ENCODE measurements at places on chromosomes 1 and 21. TPM values are rescaled to one million over a fixed set of nuclear protein-coding genes. Genes with fewer than 3 reads are reported as not detected.

Gene CALML6
- not detected for total RNA-seq

Gene CD1D
- 2.3 TPM for total RNA-seq

Gene DUSP12
- total RNA-seq = 37.9 TPM

Gene PTAFR
- 1.2 TPM for total RNA-seq

Gene HMCN1
- 0.29 TPM for total RNA-seq

Gene RHD
- total RNA-seq = not detected

Gene PKP1
- not detected for total RNA-seq

Gene USH2A
- total RNA-seq = not detected

Gene LCE2A
- not detected for total RNA-seq

Gene UBASH3A
- not detected for total RNA-seq

Gene NHLH1
- not detected for total RNA-seq

Gene SLC30A1
- total RNA-seq = 4.6 TPM

Gene CLCNKA
- total RNA-seq = not detected

Gene LCE2C
- not detected for total RNA-seq

Gene LCE3E
- total RNA-seq = not detected

Gene SNX7
- total RNA-seq = 31.4 TPM

Gene SPATA45
- not detected for total RNA-seq

Gene AGBL4
- not detected for total RNA-seq

Gene CDK11A
- 6.9 TPM for total RNA-seq

Gene TMEM82
- not detected for total RNA-seq

Gene HTR6
- total RNA-seq = not detected

Gene MYOG
- not detected for total RNA-seq

Gene PIK3R3
- total RNA-seq = 2.0 TPM

Gene FCRLB
- total RNA-seq = 11.5 TPM

Gene DNAJC28
- 0.18 TPM for total RNA-seq

Gene KCNT2
- total RNA-seq = 2.3 TPM

Gene CEPT1
- total RNA-seq = 27.1 TPM

Gene ITLN2
- total RNA-seq = not detected

Gene EPHA8
- total RNA-seq = not detected

Gene AVPR1B
- total RNA-seq = not detected

Gene B3GALT5
- total RNA-seq = not detected

Gene UQCRH
- 479 TPM for total RNA-seq

Gene EPS8L3
- total RNA-seq = not detected

Gene OR2T35
- total RNA-seq = not detected

Gene ARV1
- total RNA-seq = 22.5 TPM

Gene TAS1R1
- total RNA-seq = not detected

Gene SYCP1
- not detected for total RNA-seq

Gene CD2
- total RNA-seq = not detected

Gene DESI2
- total RNA-seq = 38.1 TPM

Gene GJB5
- total RNA-seq = not detected

Gene PADI1
- 1.9 TPM for total RNA-seq

Gene PRDM2
- 5.2 TPM for total RNA-seq

Gene PRAMEF8
- not detected for total RNA-seq

Gene FABP3
- total RNA-seq = 126 TPM

Gene SLC30A7
- 25.1 TPM for total RNA-seq

Gene NUP210L
- total RNA-seq = not detected

Gene NEK2
- 29.1 TPM for total RNA-seq

Gene GNG4
- total RNA-seq = 0.86 TPM

Gene RNU1-1
- not detected for total RNA-seq

Gene LCE2B
- not detected for total RNA-seq
